Fibroblast of skin of abdomen (primary cell): ENCODE measurements at places on chromosomes 6 and 20.

GRCh38 chr6:165692106-165692653 lies 29.1 kb upstream of the PDE10A start:
- no peak for DNase-seq

GRCh38 chr6:134480593-134480992 lies 162.7 kb upstream of the SGK1 start:
- no peak for DNase-seq

GRCh38 chr20:37387519-37388269 lies 41.8 kb downstream of the SRC start:
- DNase-seq: no peak

DNA sequence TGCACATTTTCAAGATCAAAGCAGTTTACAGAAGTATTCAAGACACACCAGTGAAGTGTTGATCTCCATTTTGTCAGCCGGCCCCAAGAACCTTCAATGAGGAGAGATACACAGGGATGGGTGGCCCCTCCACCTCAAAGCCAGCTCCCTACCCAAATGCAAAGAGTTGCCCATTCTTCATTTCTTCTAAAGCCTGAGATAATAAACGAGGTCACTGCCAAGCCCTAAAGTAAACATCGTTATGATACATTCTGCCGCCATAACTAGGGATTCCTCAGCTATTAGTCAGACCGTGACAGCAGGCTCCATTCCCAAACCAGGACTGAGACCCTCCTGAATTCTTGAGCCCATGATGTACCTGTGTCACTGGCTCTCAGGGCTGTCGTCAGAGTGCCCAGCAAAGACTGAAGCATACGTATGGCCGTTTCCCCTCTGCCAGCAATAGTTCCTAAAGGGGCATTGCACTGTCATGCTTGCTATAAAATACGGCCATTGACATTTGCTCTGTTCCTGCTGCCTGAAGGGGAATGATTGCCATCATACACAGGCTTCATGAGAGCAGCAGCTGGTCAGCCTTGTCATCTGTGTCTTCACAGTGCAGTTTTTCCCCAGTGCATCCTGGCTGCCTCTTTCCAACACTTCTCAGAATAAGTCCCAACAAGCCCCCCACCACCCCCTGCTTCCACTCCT lies 41.7 kb downstream of the ISM1 start:
- no peak for DNase-seq

DNA sequence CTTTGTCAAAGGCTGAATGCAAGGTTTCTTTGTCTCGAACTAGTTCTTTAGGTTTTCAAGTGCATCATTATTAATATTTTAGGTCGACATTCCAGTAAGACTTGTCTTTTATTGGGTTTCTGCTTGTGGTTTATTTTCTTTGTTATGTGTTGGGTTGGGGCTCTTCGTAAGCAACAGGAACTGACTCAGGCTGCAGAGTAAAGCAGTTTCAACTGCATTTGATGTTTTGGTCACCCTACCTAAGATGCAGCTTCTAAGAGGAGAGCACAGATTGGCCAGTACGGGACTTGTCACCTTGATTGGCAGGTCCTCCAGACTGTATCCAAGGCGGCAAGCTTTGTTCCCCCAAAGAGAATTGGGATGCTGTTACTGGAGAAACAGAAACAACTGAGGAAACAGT lies 149.5 kb upstream of the SULF2 start:
- no peak for DNase-seq

GRCh38 chr6:41283600-41283999 lies 2.9 kb downstream of the TREM1 start:
- DNase-seq: no peak

GRCh38 chr6:88870717-88871330 lies 92.6 kb downstream of the RNGTT start:
- peak; percentile 59 for DNase-seq

DNA sequence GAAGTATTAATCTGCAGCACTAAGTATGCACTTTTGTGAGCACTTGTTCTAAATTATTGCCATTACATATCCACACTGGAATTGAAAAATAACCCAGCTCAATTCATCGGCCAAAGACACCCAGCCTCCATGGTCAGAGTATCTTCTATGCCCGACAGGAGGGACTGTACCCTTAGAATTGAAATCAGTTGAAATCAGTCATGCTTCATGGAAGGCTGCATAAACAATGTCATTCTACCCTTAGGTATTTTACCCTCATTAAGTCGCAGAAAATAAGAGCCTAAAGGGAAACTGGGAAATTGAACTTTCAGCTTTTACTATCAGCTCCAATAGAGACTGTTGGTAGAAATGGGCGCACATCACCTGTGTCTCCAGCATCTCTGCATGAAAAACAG lies 2.9 kb upstream of the RAMACL start:
- DNase-seq: no peak

DNA sequence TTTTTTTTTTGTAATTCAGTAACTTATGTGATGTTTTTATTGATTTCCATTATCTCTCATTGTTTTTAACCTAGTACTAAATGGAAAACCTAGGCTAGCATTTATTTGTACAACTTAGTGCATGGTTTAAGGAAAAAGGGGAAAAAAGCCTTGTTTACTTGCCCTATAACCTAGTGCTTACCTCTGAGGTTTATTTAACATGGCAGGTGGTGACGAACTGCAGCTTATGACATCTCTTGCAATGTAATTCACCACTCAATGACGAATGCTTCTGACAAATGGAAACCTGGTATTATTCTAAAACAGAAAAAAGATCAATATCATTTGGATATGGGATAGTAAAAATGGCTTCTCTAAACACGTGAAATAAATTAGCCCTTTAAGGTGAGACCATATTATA lies 618.6 kb upstream of the FLRT3 start:
- DNase-seq: no peak

DNA sequence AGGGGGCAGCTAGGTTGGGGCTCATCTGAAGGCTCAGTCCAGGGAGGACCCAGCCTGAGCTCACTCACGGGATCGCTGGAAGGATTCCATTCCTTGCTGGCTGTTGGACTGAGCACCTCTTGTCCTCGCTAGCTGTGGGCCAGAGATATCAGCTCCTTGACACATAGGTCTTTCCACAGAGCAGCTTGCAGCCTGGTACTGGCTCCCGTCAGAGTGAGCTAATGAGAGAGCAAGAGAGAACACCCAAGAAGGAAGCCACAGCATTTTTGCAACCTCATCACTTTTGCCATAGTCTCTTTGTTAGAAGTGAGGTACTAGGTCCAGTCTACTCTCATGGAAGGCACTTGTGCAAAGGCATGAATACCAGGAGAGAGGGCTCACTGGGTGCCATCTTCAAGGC lies 179.9 kb downstream of the CDC5L start:
- DNase-seq: no peak

DNA sequence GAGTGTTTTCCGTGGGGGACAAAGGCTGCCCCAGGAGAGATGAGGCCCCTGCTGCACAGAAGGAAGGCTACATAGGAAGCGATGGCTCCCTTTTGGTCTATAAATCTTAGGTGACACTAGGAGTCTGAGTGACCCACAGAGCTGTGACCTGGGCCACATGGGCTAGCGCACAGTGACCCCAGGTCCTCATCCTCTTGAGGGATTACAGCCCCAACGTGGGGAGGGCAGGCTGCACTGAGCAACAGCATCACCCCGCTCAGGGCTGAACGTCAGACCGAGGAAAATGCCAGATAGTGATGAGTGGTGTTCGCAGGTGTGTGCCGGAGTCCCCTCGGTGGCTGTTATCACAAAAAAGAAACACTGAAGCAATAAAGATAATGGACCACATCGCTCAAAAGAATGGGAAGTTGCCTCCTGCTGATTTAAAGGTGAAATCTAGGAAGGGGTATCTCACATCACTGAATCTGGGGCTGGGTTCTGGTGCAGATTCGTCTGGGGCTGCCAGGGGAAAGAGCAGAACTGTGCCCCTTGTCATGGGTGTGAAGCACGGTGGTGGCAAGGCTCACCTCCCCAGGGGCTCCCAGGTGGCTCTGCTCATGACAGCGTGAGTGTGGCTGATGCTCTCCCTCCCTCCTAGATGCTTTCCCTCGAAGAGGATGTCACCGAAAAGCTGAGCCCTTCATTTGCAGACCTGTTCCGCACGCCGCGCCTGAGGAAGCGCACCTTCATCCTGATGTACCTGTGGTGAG lies 14.5 kb downstream of the SLC22A1 start:
- DNase-seq: no peak

DNA sequence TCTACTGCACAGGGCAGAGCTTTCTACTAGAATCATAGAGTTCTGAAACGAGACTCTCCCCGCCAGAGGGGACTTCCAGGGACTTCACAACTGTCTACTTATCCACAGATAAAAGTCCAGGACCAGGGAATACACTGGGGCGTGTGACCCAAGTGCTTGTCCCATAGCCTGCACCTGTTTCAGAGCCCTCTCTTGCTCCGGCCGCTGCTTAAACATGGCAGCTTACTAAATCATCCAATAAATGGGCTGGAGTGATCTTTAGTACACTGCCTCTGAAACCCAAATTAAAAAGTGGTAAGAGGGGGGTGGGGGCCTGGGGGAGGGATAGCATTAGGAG lies 8.9 kb upstream of the RAB44 start:
- no peak for DNase-seq

GRCh38 chr6:166707045-166707444 lies 80.0 kb upstream of the RPS6KA2 start:
- peak; percentile 16 for DNase-seq

DNA sequence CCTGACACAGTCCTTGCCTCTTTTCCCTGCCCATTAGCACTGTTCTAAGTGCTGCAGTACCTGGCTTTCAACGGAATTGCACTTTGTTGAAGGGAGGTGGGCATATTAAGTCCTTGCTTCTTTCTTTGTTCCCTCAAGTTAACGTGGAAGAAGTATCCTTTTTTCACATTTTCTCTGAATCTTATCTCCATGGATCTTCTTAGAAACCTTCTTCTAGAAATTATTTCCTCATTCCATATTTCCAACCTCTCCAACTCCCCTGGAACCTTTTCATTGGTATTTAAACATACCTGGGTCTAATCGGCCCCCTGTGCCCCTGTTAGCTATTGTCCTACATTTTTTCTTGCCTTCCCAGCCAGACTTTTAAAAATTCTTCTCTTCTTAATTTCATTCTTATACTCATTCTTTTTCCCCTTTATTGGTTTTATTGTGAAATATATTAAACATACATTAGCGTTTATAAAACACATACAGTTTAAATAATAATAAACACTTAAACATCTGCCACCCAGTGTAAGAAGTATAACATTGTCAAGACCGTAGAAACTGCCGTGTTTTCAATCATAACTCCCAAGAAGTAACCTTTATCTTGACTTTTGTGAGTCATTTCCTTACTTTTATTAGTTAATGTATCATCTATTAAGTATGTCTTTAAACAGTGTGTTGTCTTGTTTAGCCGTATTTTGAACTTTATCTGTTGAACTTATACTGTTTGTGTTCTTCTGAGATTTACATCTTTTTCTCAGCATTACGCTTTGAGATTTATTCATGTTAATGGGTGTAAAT lies 118.2 kb downstream of the CDKAL1 start:
- peak; percentile 10 for DNase-seq

DNA sequence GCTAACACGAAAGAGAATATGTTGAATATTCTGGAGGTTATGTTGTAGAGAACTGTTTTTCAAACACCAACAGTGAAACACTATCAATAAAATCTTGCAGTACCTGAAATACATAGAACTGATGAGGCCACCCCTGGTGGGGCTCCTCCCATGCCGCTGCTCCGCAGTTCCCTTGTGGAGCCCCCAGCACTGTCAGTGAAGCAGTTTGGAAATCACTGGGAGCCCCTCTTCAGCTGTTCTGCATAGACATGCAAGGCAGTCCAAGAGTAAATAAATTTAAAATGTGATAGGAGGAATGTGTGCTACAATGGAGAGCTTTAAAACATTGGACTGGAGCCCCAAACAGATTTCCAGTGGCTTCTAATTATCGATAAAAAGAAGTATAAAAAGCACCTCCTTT lies 189.4 kb downstream of the FNDC1 start:
- no peak for DNase-seq

DNA sequence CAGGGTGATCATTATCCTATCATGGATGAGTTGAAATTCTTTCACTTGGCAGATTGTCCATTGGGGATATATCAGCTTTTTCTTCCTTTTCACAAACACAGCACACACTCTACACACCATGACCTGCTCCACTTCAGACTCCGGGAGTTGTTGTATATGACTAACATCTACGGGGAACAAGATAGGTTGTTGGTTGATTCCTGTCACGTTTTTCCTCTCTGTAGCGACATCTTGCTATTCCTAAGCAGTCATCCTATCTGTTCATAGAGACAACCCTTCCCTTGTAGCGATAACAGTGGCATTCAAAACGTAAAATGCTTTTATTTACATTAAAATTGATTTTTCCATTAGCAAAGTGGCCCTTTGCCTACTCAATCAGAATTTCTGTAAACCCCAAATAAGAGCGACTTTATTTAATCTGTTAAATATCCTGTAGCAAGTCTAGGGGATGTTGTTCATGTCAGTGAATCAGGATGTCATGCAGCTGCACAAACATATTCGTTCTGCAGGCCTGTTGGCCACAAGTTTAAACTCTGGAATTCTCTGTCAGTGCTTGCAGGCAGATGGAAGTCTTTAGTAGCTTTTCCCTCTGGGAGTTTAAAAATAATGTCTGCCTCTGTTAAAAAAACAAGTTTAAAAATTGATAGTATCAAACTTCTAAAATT lies 23.1 kb downstream of the PHACTR2 start:
- DNase-seq: peak; percentile 77

GRCh38 chr6:143014764-143015163 lies 45.9 kb upstream of the AIG1 start:
- DNase-seq: no peak

- DNase-seq: peak; percentile 49
Observed at GRCh38 chr6:22008248-22008836, 288.5 kb downstream of the PRL start.

DNA sequence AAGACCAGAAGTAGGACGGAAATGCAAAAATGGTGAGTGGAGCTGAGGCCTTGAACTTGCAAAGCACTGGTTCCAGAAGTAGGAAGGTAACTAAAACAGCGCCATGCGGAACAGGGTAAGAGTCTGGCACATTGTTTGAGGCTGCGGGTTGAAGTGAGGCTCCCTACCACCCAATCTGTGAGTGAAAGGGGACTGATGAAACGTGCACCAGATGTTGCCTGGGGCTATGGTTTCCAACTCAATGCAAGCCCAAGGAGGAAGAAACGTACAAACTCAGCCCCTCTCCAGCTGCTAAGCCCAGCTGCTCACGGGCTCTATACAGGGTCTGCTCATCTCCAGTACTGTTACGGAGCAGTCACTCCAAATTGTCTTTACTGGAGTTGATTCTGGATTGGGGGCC lies 68.7 kb upstream of the KCNK16 start:
- no peak for DNase-seq

GRCh38 chr6:17197607-17198006 lies 83.6 kb upstream of the RBM24 start:
- DNase-seq: no peak

- no peak for DNase-seq
Observed at GRCh38 chr6:3273707-3274521, 15.2 kb downstream of the PSMG4 start.

DNA sequence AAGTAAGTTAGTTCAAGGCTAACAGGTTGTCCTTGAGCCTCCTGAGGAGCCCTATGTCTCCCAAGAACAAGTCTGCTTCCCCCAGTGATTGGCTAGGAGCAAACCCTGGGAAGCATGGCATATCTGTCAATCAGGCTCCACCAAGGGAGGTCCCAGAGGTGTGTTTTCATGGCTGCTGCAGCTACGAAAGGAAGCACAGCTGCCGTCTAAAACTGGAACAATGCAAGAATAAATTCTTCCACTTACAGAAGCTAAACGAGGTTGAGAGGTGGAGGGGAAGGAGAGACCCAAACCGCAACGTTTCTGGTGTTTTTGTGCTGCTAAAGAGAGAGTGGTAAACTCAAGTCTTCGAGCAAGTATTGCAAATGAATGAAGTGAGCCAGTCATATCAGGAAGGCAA lies 4.9 kb upstream of the PTGIS start:
- DNase-seq: no peak

GRCh38 chr6:63785006-63785405 lies 149.4 kb downstream of the PHF3 start:
- DNase-seq: no peak
